ENCODE measurements at places on chromosomes 2 and 18. TPM values are rescaled to one million over a fixed set of nuclear protein-coding genes. Genes with fewer than 3 reads are reported as not detected.
A peak's percentile ranks its signal among the peaks of the same experiment; 100 is the strongest.

The COLEC11 gene
- total RNA-seq = 10.1 TPM

The POTEE gene
- total RNA-seq = 5.0 TPM

DNA sequence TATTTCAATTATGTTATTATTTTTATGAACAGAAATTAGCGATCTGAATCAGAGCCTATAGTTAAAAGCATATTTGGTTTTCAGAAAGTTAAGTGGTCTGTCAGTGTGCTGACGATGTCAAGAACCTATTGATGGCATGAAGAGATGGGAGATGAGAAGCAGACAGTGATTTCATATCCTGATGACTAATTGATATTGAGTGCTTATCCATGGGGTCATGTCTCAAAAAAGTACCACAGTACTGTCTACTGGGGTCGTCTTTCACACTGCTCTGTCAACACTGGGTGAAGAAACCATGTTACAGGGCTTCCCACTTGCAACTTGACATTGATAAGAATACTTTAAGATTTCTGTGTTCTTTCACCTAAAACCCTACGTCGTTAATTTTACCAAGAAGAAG lies 297.1 kb downstream of the AFF3 start:
- H3K4me3 ChIP-seq = no peak overlapping the region
- peaks cover 34% of the 10 kb centered on the region for H3K27me3 ChIP-seq
- DNase-seq = no peak
- no peak overlapping the region for H3K27ac ChIP-seq
- H3K36me3 ChIP-seq = no peaks in the 10 kb centered on the region

DNA sequence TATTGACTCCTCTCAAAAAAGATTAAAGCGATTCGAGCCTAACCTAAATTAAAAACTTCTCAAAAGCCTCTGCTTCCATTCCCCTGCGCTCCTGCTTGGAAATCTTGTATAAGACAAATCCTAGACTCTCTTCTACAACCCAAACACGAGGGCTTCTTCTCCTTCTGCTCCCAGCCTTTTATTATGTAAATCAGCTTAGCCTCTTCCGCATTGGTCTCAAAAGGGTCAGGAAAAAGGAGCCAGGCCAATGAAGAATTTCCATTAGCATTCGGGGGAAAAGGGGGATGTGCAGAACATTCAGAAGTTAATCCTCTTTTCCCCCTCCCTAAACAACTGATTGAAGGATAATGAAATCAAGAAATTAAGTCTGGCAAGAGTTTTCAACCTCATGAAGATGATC lies 107.9 kb downstream of the FAM124B start:
- DNase-seq = no peak
- H3K27me3 ChIP-seq = peaks cover 1% of the 10 kb centered on the region
- no peaks in the 10 kb centered on the region for H3K4me1 ChIP-seq
- H3K27ac ChIP-seq = no peak overlapping the region
- H3K36me3 ChIP-seq = no peaks in the 10 kb centered on the region
- H3K4me3 ChIP-seq = no peak overlapping the region

- peaks cover 4% of the 10 kb centered on the region for H3K4me1 ChIP-seq
- H3K27ac ChIP-seq = no peak overlapping the region
- no peak overlapping the region for H3K4me3 ChIP-seq
- H3K27me3 ChIP-seq = no peaks in the 10 kb centered on the region
- H3K36me3 ChIP-seq = no peaks in the 10 kb centered on the region
Measured at GRCh38 chr18:71995904-71996465, 548.2 kb downstream of the CBLN2 start.

GRCh38 chr2:210189452-210190138 lies 18.4 kb upstream of the KANSL1L start:
- peaks cover 23% of the 10 kb centered on the region for H3K36me3 ChIP-seq
- H3K27me3 ChIP-seq = no peaks in the 10 kb centered on the region
- H3K4me1 ChIP-seq = peaks cover 11% of the 10 kb centered on the region
- no peak overlapping the region for H3K4me3 ChIP-seq

GRCh38 chr2:160491911-160492371 lies 1.7 kb downstream of the RBMS1 start:
- peaks cover 33% of the 10 kb centered on the region for H3K4me1 ChIP-seq
- H3K27ac ChIP-seq = peak overlapping the region; percentile 95
- H3K36me3 ChIP-seq = no peaks in the 10 kb centered on the region
- no peaks in the 10 kb centered on the region for H3K27me3 ChIP-seq

DNA sequence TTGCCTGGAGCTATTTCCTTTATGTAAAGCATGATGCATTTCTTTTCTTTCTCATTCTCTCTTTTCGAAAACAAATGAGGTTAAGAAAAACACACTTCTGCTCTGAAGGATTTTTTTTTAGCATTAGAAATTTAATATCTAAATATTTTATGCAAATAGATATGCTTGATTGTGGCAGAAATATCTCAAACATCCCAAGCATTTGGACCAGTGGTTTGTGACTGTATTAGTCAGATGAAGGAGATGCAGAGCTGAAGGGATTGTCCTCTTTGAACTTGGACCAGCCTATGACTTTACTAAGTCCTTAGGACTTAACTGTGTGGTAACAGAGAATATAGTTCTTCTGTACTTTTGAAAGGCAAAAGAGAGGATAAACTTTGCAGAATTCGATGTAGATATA lies 335.9 kb upstream of the NT5C1B start:
- no peak for DNase-seq
- no peak overlapping the region for H3K27ac ChIP-seq
- H3K4me3 ChIP-seq = no peak overlapping the region

DNA sequence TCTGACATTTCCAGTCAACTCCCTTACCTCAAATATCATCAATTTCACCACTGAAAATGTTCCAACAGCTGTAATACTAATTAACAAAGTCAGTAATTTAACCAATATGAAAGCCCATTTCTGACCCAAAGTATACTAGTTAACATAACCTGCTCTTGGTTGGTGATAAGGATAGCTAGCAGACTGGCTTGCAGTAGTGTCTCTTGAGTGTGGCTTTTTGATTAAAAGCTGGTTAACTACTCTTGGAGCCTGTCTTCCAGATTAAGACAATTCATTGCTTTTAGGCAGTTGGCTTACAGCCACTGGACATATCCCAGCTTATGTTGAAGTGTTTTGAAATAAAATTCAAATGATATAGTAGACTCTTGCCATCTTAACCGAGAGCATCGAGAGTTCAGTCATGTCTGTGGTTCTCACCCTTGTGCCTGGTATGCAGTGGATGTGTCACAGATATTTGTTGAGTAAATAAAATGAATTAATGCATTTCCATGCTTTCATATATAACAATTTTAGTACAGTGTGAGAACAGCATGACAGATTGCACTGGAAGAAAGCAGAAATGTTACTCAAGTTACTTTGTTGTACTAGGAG lies 158.1 kb downstream of the TANC1 start:
- H3K4me3 ChIP-seq = no peak overlapping the region
- H3K36me3 ChIP-seq = peaks cover 9% of the 10 kb centered on the region
- H3K4me1 ChIP-seq = peaks cover 86% of the 10 kb centered on the region
- H3K27ac ChIP-seq = peak overlapping the region; percentile 97
- no peaks in the 10 kb centered on the region for H3K27me3 ChIP-seq
- no peak for DNase-seq

DNA sequence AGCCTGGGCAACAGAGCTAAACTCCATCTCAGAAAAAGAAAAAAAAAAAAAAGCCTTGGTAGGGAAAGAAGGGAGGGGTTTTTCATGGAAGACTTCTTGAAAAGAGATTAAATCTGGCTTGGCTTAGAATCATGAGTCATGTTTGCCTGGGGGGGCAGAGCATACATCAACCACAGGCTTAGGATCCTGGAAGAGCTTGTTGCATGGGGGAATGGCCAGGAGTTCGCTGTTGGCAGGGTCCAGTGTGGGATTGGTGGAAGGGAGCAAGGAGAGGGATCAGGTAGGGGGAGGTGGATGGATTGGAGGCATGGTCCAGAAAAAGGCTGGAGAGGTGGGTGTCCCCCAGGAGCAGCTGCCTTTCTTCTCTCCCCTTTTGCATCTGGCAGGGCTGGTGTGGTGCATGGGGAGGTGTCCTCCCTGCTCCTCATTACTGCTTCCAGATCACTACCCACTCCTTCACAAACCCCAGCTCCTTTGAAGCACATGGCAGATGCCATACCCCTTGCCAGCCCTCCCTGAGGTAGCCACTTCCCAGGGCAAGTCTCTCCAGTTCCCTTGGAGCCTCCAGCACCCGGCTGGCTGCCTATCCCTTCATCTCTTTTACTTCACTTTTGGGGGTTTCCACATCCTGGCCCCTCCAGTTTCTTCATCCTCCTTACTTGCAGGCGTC lies 2.5 kb downstream of the ARMC9 start:
- DNase-seq = no peak
- no peak overlapping the region for H3K27ac ChIP-seq
- H3K4me3 ChIP-seq = no peak overlapping the region

GRCh38 chr2:189232759-189233406 lies 53.3 kb upstream of the COL5A2 start:
- H3K27me3 ChIP-seq = no peaks in the 10 kb centered on the region
- H3K27ac ChIP-seq = no peak overlapping the region
- H3K36me3 ChIP-seq = peaks cover 6% of the 10 kb centered on the region
- DNase-seq = no peak

DNA sequence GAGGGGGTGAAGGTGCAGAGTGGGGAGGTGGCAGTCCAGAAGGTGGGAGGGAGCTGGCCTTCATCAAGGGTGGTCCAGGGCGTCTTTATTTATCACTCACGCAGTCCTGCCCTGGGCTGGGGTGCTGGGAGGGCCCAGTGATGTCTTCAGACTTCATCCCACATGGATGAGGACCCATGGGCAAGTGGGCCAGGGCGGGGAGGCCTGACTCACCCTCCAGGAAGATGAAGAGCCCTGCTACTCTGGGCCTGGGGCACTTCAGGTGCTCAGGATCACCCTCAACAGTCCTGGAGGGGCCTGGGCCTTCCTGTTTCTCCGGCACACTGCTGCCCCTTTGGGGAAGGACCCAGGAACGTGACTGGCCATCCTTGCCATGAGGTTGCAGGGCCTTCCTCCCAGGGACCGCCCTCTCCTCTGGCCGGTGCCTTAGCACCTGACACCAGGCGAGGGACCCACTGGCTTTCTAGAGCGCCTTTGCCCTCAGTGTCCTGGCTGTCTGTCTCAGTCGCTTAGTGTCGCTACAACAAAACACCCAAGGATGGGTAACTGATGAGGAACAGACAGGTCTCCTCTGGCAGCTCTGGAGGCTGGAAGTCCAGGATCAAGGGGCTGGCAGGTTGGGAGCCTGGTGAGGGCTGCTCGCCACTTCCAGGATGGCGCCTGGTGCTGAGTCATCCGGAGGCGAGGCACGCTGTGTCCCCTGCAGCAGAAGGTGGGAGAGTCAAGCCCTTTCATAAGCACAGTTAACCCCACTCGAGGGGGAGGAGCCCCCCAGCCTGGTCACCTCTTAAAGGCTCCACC lies 57.8 kb upstream of the HS6ST1 start:
- peak overlapping the region; percentile 6 for H3K27ac ChIP-seq
- no peak for DNase-seq
- H3K27me3 ChIP-seq = no peaks in the 10 kb centered on the region
- H3K4me1 ChIP-seq = peaks cover 59% of the 10 kb centered on the region
- no peak overlapping the region for H3K4me3 ChIP-seq

DNA sequence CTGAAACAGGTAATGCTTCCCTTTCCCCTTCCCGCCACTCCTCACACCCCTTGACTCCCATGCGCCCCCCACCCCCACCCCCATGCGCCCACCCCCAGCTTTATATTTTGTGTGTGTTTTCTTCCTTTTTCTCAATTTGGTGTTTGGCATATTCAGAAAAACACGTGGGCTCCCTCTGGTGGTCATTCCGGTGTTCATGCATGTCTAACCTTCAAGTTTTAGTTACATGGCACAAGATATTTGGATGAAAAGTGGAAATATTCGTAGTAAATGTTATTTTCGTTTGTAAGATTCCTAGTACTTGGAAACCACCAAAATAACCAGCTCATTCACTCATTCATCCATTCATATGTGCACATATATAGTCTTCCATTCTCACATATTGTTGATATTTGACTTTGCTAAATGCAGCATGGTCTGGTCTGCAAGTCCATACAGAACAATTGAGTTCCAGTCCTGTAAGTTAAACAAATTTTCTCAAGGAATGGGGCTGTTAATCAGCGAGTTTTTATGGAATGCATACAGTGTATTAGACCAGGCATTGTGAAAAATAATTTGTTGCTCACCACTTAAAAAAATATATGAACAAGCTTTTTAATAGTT lies 143.6 kb upstream of the MAP3K20 start:
- no peaks in the 10 kb centered on the region for H3K27me3 ChIP-seq
- peak; percentile 75 for DNase-seq
- no peaks in the 10 kb centered on the region for H3K36me3 ChIP-seq
- H3K4me1 ChIP-seq = peaks cover 43% of the 10 kb centered on the region

- peaks cover 5% of the 10 kb centered on the region for H3K36me3 ChIP-seq
- H3K27me3 ChIP-seq = no peaks in the 10 kb centered on the region
- H3K27ac ChIP-seq = no peak overlapping the region
- H3K4me3 ChIP-seq = no peak overlapping the region
Measured at GRCh38 chr18:48563027-48563426, 24.2 kb downstream of the CTIF start.

DNA sequence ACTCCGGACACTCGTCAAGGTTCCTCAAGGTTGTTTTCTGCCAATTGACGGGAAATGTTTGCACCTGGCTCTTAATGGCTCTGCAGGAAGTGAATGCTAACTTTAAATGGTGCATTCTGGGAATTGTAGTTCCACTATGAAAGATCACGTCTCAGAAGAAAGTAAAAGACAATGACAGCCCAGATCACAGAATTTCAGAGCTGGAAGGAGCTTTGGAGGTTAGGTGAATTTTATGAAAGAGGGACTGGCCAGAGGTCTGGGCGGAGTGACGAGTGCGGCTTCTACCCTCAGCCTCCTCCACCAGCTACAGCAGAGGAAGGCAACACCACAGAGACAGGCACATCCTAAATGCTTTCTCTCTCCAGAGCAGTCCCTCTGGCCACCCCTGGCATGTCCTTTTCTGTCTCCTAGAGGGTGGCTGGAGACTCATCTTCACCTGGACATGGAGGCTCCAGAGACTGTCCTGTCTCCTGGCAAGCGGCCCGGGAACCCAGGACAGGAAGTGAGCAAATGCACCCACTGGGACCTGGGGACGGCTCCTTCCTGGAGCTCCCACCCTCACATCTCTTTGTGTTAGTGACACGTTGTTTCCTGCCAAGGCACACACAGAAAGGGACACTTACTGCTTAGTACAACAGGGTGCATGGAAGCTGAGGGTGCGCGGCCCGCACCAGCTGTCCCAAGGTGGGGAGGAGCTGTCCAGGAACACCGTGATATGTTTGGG lies 19.4 kb downstream of the THAP4 start:
- peak overlapping the region; percentile 28 for H3K27ac ChIP-seq
- peaks cover 10% of the 10 kb centered on the region for H3K4me1 ChIP-seq
- no peak for DNase-seq
- H3K36me3 ChIP-seq = peaks cover 19% of the 10 kb centered on the region
- H3K4me3 ChIP-seq = peak overlapping the region; percentile 30

- no peak for DNase-seq
- no peaks in the 10 kb centered on the region for H3K36me3 ChIP-seq
- H3K27ac ChIP-seq = no peak overlapping the region
Measured at GRCh38 chr2:132620115-132620514, 49.9 kb downstream of the LYPD1 start.
